ENCODE measurements at places on chromosomes 7 and 10. TPM values are rescaled to one million over a fixed set of nuclear protein-coding genes. Genes with fewer than 3 reads are reported as not detected.

DNA sequence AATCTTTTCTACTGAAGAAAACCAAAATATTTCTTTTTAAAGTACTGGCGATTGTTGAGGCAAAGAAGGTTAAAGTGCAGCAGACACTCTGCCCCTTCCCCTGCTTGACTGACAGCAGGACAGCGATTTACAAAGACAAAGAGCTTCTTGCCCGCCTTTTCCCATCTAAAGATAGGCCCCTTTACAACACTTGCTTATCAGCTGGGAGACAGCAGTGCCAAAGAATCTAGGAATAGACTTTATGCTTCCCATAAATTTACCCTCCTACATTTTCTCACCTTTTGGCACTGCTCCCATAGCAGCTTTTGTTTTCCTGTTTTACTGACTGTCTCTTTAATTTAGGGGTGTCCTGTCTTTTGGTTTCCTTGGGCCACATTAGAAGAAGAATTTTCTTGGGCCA lies 824.1 kb downstream of the CCSER2 start:
- H3K36me3 ChIP-seq, result no peaks in the 10 kb centered on the region
- H3K27me3 ChIP-seq, result no peaks in the 10 kb centered on the region
- DNase-seq, result no peak
- H3K4me3 ChIP-seq, result no peak overlapping the region

DNA sequence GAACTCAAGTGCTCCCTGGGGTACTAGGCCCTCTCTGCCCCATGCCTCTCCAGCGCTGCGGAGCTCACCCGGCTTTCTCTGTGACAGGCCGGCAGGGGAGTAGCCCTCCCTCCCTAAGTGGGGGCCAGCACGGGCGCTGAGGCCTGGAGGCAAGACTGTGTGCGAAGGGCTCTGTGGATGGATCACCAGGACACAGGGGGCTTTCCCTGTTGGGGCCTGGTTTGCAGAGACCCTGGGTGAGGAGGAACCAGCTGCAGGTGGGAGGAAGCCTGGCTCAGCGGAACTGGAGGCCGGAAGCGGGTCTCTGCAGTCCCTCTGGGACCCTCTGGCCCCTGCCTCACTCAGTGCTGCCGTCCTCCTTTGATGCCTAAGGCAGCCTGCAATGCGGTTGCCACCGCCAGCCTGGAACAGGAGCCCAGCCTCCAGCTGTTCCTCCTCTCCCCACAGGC lies 106.0 kb downstream of the CYTH3 start:
- H3K36me3 ChIP-seq, result peaks cover 41% of the 10 kb centered on the region
- no peak overlapping the region for H3K4me3 ChIP-seq
- H3K27ac ChIP-seq, result no peak overlapping the region
- no peaks in the 10 kb centered on the region for H3K4me1 ChIP-seq
- no peaks in the 10 kb centered on the region for H3K27me3 ChIP-seq
- no peak for DNase-seq

GPR37 gene
- 2.1 TPM for total RNA-seq

GRCh38 chr7:55191926-55192692 lies 173.0 kb upstream of the LANCL2 start:
- H3K27me3 ChIP-seq, result no peaks in the 10 kb centered on the region
- peak; percentile 50 for DNase-seq
- peak overlapping the region; percentile 49 for H3K27ac ChIP-seq
- H3K36me3 ChIP-seq, result no peaks in the 10 kb centered on the region

ASIC3 gene
- 3.3 TPM for total RNA-seq

DNA sequence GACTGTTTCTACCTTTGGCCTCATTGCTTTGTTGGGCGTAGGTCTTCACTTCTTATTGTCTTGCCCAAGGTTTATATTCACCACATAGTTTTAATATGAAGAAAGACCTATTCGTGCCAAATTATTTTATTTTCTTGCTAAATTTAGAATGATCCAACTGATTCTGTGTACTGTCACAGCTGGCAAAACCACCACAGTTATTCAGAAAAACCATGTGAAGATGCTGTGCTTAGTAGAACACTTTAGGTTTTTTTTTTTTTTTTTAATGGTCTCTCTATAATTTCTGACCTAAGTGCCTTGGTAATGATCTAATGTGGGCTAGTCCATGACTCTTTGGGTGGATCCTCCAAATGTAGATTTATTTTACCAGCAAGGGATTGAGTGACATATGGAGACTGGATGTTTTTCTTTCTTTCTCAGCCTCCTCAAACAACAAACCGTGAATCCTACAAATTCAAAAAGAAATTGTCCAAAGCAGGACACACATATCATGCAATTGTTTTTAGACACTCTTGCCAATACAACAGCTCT lies 243.8 kb downstream of the DYNC1I1 start:
- H3K4me3 ChIP-seq, result no peak overlapping the region
- no peaks in the 10 kb centered on the region for H3K4me1 ChIP-seq
- no peaks in the 10 kb centered on the region for H3K27me3 ChIP-seq
- no peaks in the 10 kb centered on the region for H3K36me3 ChIP-seq
- DNase-seq, result no peak
- no peak overlapping the region for H3K27ac ChIP-seq

RARRES2 gene
- 54.2 TPM for total RNA-seq

DNA sequence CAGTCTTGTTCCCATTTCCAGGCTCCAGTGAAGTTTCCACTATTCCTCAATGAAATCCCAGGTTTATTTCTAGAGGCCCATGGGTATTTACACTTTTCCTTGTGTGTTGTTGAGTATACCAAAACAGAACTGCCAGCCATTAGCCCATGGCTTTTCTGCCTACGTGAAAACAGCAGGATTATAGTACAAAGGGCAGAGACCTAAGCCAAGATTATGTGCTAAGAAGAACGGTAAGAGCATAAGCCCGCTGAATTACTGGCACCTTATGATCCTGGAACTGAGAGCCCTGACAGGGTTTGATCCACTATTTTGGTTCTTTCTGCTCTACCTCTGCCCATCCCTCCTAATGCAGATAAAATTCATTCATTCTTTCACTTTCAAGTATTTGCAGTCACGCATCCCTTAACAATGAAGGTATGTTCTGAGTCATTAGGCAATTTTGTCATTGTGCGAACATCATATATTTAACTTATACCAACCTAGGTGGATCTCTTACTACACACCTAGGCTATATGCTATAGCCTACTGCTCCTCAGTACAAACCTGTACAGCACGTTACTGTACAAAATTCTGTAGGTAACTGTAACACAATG lies 16.0 kb downstream of the SEMA3C start:
- H3K4me1 ChIP-seq, result no peaks in the 10 kb centered on the region
- H3K36me3 ChIP-seq, result no peaks in the 10 kb centered on the region
- H3K27me3 ChIP-seq, result no peaks in the 10 kb centered on the region
- no peak overlapping the region for H3K27ac ChIP-seq

Measured in upper lobe of left lung (tissue), 6 donors.